ENCODE measurements at places on chromosomes 7 and 10. TPM values are rescaled to one million over a fixed set of nuclear protein-coding genes. Genes with fewer than 3 reads are reported as not detected.

Gene SNCG
- polyA plus RNA-seq = 16.2 TPM

Gene CADPS2
- 42.1 TPM for polyA plus RNA-seq

Gene BAG3
- polyA plus RNA-seq = 27.0 TPM

Gene RBP3
- 0.17 TPM for polyA plus RNA-seq

Gene COG5
- 30.6 TPM for polyA plus RNA-seq

Gene LRRC18
- 0.11 TPM for polyA plus RNA-seq

Gene PGAM2
- polyA plus RNA-seq = 2.2 TPM

Gene MSMB
- not detected for polyA plus RNA-seq

Gene NUTM2E
- 0.64 TPM for polyA plus RNA-seq

Gene AKR1C3
- polyA plus RNA-seq = 63.8 TPM

Gene FAM180A
- polyA plus RNA-seq = 0.19 TPM

Gene HSPA14
- polyA plus RNA-seq = 25.8 TPM

Gene STEAP4
- polyA plus RNA-seq = 0.21 TPM

Gene PPIF
- polyA plus RNA-seq = 65.6 TPM

Gene AZGP1
- 52.2 TPM for polyA plus RNA-seq

All from left renal cortex interstitium (tissue), 4 donors.